T-helper 22 cell (primary cell): ENCODE measurements at places on chromosomes 12 and 14.
A peak's percentile ranks its signal among the peaks of the same experiment; 100 is the strongest.

GRCh38 chr12:27984275-27984674 lies 11.7 kb upstream of the PTHLH start:
- DNase-seq: no peak

- peak; percentile 34 for DNase-seq
These were observed 9.2 kb downstream of the NIN start for GRCh38 chr14:50821510-50822464.

GRCh38 chr14:105710119-105711043 lies 184.0 kb downstream of the TMEM121 start:
- DNase-seq: no peak

- peak; percentile 42 for DNase-seq
These were observed 39.1 kb upstream of the PNMA1 start for GRCh38 chr14:73753124-73753886.

- DNase-seq: no peak
These were observed 113.3 kb upstream of the FSCB start for GRCh38 chr14:44620121-44621019.

DNA sequence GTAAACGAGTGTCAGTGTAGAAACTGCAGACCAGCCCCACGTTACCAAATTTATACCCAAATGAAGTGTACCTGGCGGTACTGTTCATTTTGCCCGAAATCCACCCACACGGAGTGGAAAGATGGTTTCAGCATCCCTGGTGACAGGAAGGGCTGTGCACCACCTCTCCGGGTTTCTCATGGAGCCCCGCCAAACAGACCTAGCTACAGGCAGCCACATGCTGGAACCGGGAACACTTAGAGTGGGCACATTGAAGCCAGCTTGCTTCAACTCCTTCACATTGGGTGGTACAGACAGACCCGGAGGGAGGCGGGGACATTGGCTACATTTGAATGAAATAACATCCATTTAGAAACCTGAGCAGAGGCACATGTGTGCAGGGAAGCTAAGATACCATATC lies 84.4 kb downstream of the PPP2R5C start:
- no peak for DNase-seq

DNA sequence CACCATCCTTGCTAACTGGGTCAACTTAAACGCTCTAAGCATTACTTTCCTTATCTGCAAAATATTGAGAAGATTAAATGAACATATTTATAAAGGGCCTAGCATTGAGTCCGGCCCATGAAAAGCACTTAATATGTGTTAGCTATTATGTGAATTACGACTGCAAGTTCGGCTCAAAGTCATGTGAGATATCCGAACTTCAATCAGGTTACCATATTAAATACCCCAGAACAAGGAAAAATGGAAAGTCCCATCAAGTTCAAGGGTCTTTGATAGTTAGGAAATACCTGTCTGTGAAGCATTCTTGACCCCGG lies 487 bp upstream of the NRDE2 start:
- DNase-seq: no peak

- no peak for DNase-seq
These were observed 68.7 kb downstream of the STON2 start for GRCh38 chr14:81331229-81332021.

GRCh38 chr14:80425686-80426085 lies 214.4 kb upstream of the DIO2 start:
- no peak for DNase-seq

GRCh38 chr12:41993283-41993682 lies 151.4 kb downstream of the GXYLT1 start:
- DNase-seq: no peak

DNA sequence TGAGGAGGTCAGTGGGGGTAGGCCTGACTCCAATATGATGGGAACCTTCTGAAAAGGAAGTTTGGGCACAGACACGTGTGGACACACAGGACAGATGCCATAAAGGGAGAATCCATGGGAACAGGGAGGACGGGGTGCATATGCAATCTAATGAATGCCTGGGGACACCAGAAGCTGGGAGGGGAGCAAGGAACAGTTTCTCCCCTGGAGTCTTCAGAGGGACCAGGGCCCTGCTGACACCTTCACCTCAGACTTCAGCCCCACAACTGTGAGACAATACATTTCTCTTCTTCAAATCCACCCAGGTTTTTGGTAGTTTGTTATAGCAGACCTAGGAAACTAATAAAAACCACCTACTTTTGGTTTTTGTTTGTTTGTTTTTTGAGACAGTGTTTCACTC lies 35.2 kb upstream of the CLIP1 start:
- DNase-seq: no peak

DNA sequence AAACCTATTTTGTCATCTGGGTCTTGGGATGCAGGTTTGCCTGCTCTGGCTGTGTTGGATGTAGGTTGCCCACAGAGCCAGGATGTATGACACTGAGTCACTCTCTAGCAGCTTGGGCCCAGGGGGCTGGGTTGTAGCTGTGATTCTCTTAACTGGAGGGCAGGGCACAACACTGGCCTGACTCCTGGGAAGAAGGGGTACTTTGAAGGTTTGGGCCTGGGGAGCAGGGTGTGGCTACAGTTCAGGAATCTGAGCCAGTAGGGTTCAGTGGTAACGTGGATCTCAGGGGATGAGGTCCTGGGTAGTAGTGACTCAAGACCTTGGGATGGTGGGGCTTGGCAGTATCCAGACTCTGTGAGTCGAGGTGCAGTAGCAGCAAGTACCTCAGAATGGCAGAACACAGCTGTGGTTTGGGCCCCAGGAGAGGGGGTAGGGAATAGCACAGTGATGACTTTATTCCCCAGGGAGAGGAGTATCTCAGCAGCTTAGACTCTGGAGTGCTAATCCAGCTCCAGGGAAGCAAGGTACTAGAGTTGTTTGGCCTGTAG lies 25.7 kb downstream of the TBC1D15 start:
- no peak for DNase-seq

- DNase-seq: no peak
These were observed 42.5 kb upstream of the CATSPERB start for GRCh38 chr14:91774140-91775096.

- no peak for DNase-seq
These were observed 113.3 kb downstream of the TTC8 start for GRCh38 chr14:88937706-88938105.

- no peak for DNase-seq
These were observed 3.3 kb downstream of the OR6C68 start for GRCh38 chr12:55495490-55495889.

DNA sequence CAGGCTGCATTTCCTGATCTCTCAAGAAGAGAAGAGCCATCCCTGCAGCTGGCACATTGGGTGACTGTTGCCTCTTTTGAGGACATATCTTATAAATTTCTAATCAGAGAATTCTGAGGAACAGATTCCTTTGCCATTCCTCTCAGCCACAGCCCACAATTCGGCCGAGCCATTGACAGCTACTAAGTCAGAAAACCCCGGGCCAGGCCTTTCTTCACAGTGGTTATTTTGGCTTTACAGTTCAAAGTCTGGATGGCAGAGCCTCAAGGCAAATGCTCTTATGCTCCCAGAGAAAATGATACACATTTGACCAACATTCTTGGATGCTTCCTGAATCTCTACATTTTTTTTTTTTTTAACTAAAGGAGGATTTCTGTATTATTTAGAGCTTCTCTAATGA lies 138.4 kb upstream of the FRMD6 start:
- no peak for DNase-seq

- DNase-seq: no peak
These were observed 32.2 kb downstream of the GPR19 start for GRCh38 chr12:12663644-12664294.

DNA sequence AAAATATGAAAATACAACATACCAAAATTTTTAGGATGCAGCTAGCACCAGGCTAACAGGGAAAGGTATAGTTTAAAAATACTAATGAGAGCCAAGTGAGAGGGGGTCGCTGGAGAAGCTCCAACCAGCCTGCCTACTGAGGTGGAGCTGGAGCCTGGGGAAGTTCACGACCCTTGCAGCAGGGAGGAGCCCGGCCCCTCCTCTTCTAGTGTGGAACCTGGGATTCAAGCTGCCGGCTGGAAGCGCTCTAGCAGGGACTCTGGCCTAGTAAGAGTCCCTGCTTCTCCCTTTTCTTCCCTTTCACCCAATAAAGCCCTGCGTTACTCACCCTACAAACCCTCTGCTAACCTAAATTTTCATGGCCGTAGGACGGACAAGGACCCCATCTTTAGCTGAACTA lies 5.0 kb upstream of the KCNK13 start:
- DNase-seq: no peak

DNA sequence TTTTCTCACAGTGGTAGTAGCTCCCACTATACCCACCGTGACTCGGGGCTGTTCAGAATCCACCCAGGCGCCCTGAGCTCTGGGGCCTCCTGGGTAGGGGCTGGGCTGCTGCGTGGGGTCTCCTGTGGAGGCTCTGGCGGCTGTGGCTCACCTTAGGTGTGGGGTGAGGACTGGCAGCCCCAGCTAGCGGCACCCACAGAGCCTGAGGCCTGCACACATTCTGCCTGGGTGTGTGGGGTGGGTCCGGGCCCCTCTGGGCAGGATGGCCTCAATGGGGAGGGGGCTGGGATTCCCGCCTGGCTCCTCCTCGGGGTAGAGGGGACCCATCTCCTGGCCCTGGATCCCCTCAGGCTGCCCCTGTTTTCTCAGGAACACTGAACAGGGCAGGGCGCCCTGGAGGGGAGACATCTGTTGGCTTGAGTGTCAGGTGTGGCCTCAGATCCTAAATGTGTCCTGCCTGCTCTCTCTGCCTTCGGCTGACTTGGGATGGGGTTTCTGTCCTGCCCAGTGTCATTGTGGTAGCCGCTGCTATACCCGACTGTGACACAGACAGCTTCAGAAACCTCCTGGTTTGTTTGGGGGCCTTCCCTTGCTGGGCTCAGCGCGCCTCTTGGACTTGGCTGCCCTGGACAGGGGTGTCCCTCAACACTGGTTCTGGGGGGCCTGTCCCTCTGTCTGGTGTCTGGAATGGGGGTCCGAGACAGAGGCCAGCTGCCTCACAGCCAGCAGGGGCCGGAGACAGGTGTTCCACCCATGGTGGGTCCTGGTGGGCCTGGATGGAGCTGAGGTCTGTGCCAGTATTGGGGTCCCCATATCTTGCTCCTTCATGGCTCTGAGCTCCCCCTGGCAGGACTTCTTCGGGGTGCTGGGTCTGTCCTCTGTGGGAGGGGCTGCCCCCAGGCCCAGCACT lies 354.9 kb downstream of the TMEM121 start:
- no peak for DNase-seq

DNA sequence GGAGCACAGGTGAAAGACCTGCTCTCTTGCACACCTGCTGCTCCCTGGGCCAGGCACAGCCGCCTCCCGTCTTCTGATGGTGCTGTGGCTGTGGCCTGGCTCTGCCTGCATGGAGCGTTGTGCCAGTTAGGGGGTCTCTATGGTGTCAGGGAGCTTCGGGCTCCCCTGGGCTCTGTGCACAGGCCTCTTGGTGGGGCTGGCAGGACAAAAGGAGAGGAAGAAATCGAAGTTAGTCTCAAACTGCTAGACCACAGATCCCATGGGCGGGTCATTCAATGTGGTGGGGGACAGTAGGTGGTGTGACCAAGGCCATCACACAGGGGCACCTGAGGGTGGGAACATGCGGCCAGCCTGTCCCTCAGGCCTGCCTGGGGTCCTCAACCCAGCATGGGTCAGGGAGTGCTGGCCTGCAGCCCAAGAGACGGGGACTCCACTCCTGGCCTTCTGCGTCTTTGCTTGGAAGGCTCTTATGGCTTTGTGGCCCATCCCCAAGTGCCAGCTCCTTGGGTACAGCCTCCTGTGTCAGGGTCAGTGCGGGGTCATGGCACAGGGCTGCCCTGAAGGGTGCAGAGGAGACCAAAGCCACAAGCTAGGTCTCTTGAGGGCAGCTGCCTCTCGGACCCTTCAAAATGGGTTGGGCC lies 84.1 kb downstream of the KIF26A start:
- DNase-seq: no peak

DNA sequence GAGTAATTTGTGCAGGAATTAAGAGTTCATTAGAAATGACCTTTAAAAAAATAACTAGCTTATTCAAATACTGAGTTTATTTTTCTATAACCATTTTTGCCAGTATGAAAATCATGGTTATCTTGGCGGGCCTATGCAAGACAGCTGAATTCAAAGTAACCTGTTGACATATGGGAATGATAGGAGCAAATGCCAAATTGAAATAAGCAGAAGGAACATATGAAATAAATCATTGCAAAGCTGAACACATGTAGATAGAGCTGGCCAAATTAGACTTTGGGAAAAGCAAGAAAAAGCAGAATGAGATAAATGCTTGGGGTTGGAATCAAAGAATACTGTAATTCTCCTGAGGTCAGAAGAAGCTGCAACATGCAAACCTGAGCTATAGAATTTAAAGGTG lies 372.5 kb downstream of the ADAMTS20 start:
- DNase-seq: no peak

DNA sequence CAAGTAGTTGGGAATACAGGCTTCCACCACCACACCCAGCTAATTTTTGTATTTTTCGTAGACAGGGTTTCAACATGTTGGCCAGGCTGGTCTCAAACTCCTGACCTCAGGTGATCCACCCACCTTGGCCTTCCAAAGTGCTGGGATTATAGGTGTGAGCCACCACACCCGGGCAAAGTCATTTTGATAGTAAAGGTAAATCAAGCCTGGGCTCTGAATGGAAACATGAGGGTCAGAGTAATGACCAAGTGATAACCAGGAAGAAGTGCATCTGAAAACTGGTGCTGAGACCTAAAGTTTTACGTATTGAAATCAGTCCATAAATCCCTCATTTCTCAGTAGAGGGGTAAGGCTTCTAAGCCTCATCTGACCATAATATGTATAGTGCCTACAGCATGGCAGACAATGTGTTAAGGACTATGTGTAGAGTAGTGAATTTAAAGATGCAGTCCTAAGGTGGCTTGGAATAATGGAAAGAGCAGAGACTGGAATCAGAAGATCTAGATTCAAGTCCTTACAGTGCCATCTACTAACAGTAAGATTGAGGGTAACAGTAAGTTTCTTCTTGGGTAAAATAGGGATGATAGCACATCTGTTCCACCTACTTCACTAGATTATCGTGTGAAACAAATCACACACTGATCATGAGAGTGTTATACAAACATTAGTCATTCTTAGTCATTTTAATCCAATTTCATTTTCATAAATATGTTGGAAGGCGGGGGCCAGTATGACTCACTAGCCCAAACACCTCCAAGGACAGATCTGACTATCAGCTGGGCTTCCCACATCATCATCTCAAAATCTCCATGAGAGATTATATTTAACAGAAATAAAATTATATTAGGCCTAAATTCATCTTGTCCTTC lies 11.2 kb downstream of the MAP4K5 start:
- DNase-seq: peak; percentile 9
